ENCODE measurements at places on chromosomes 16 and 17.

DNA sequence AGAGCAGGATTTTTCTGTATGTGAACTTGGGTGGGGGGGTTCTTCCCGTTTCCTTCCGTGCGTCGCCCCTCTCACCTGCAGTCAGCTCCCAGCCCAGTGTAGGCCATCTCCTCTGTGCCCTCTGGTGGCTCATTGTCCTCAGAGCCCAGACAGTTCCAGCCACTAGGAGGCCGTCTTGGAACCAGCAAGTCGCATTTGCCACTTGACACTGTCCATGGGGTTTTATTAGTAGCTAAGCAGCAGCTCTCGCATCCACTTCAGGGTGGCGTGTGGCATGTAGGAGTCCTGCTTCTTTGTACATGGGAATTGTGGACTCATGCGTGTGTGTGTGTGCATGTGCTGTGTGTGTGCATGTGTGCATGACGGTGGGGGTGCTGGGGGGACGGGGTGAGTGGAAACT lies 74.0 kb downstream of the SEC14L1 start:
- H3K27me3 ChIP-seq: no peaks in the 10 kb centered on the region
- no peak overlapping the region for H3K4me3 ChIP-seq
- H3K36me3 ChIP-seq: peaks cover 31% of the 10 kb centered on the region
- H3K4me1 ChIP-seq: peaks cover 9% of the 10 kb centered on the region
- peak; percentile 51 for DNase-seq

GRCh38 chr17:76986365-76986764 lies 118.2 kb downstream of the MGAT5B start:
- H3K36me3 ChIP-seq: no peaks in the 10 kb centered on the region
- H3K27me3 ChIP-seq: no peaks in the 10 kb centered on the region
- peak; percentile 69 for DNase-seq
- no peak overlapping the region for H3K4me3 ChIP-seq
- no peaks in the 10 kb centered on the region for H3K4me1 ChIP-seq
- no peak overlapping the region for H3K27ac ChIP-seq

DNA sequence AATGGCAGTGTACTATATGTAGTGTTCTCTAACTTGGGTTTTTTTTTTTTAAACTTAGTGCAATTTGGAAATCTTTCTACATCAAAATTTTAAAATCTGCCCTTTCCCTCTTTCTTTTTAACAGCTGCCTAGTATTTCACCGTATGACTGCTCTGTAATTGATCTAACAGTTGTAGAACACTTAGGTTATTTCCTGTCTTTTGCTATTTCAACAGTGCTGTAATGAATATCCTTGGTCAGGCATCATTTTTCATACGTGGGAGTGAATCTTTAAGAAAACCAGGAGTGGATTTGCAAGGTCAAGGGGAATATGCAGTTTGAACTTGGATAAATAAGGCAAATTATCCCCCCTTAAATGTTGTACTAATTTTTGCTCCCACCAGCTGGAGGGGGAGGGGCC lies 3.8 kb downstream of the NLRC5 start:
- H3K27me3 ChIP-seq: no peaks in the 10 kb centered on the region
- no peaks in the 10 kb centered on the region for H3K36me3 ChIP-seq
- no peak for DNase-seq
- H3K4me1 ChIP-seq: peaks cover 38% of the 10 kb centered on the region
- H3K27ac ChIP-seq: no peak overlapping the region

GRCh38 chr16:57306676-57307341 lies 22.3 kb upstream of the PLLP start:
- peaks cover 19% of the 10 kb centered on the region for H3K4me1 ChIP-seq
- H3K4me3 ChIP-seq: no peak overlapping the region
- peak; percentile 36 for DNase-seq
- H3K27ac ChIP-seq: peak overlapping the region; percentile 2

- H3K4me1 ChIP-seq: peaks cover 69% of the 10 kb centered on the region
- peak overlapping the region; percentile 76 for H3K27ac ChIP-seq
- H3K4me3 ChIP-seq: no peak overlapping the region
- no peaks in the 10 kb centered on the region for H3K27me3 ChIP-seq
- peak; percentile 81 for DNase-seq
Measured at GRCh38 chr16:19118938-19119431, 5.2 kb downstream of the ITPRIPL2 start.

DNA sequence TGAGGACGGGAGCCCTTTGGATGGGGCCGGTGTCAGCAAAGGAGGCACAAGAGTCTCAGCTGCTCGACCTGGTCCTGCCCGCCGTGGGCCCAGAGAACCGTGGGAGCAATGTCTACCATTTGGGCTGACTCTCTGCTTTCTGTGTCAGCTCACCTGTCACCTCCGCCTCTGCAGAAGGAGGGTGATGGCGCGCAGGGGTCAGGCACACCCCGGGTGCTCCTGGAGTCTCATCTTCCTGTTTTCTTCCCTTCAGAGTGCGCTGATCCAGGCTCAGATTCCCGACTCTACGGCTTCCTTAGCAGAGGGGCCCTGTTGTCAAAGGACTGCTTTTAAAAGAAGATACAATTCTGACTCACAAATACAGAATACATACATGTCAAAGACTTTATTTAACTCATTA lies 167.1 kb downstream of the BANP start:
- no peak for DNase-seq
- H3K4me3 ChIP-seq: no peak overlapping the region
- H3K4me1 ChIP-seq: no peaks in the 10 kb centered on the region
- no peaks in the 10 kb centered on the region for H3K36me3 ChIP-seq
- H3K27ac ChIP-seq: peak overlapping the region; percentile 46

DNA sequence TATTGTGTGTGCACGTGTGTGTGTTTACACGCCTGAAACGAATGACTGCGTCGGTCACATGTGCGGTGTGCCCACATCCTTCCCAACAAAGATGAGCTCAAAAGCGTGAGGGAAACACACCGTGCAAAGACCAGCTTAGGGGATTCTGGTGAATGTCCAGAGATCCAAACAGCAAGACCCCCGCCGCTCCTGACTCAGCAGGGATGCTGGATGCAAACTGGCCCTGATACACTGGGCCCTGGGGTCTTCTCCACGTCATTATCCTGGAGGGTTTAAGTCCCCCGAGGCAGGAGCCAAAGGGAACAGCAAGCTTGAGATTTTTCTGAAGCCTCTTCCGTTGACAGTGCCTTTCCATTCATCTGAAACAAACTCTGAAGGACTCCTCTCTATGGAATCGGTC lies 59.2 kb downstream of the TBC1D16 start:
- peaks cover 16% of the 10 kb centered on the region for H3K4me1 ChIP-seq
- peak; percentile 41 for DNase-seq
- peaks cover 13% of the 10 kb centered on the region for H3K36me3 ChIP-seq
- no peak overlapping the region for H3K4me3 ChIP-seq
- H3K27me3 ChIP-seq: no peaks in the 10 kb centered on the region

DNA sequence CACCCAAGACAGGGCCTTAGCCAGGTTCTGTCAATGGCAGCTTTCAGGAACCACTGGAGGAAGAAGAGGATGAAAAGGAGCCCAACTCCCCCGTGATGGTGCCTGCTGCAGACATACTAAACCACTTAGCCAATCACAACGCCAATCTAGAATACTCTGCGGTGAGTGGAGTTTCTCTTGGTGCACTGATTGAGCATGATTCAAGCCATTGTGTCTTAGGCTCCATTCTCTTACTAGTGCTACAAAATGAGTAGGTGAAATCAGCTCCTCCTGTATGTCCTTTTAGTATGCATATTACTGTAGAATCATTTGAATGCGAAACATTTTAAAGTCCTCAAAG lies 1.4 kb downstream of the SETD6 start:
- H3K4me3 ChIP-seq: no peak overlapping the region
- H3K27me3 ChIP-seq: no peaks in the 10 kb centered on the region
- peaks cover 16% of the 10 kb centered on the region for H3K36me3 ChIP-seq

- H3K27me3 ChIP-seq: peaks cover 78% of the 10 kb centered on the region
- DNase-seq: no peak
- H3K27ac ChIP-seq: no peak overlapping the region
- H3K36me3 ChIP-seq: no peaks in the 10 kb centered on the region
- no peak overlapping the region for H3K4me3 ChIP-seq
Measured at GRCh38 chr17:34615326-34615725, 35.9 kb downstream of the TMEM132E start.

DNA sequence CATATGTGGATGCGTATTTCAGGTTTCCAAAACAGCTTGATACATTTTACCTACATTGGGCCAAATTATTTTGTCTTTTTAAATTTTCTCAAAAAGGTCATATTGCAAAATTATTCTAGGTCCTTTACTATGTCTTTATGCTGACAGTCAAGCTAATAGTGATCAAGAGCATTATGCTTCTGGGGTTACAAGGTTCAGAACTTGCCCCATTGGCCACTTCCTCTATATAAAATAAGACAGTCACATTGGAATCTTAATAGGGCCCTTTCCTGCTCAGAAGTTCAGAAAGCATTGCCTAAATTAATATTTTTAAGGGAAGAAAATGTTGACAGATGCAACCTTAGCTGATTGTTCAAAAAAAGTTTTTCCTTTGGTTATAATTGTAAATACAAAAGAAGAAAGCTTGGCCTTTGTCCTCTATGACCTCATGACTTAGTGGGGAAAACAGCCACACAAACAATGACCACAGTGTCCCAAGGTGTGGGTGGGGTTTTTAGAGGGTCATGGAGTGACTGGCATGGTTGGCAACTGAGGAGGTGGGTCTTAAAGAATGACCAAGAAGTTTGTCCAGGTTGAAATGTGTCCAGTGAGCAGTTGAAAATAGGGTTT lies 11.8 kb upstream of the RAB11FIP4 start:
- H3K27me3 ChIP-seq: no peaks in the 10 kb centered on the region

GRCh38 chr17:68036304-68037147 lies 991 bp downstream of the KPNA2 start:
- DNase-seq: no peak
- H3K36me3 ChIP-seq: peaks cover 40% of the 10 kb centered on the region
- H3K4me1 ChIP-seq: peaks cover 17% of the 10 kb centered on the region
- peak overlapping the region; percentile 76 for H3K27ac ChIP-seq

GRCh38 chr17:64128787-64129514 lies 993 bp downstream of the ERN1 start:
- peak; percentile 74 for DNase-seq
- H3K27me3 ChIP-seq: no peaks in the 10 kb centered on the region
- peak overlapping the region; percentile 99 for H3K27ac ChIP-seq
- H3K36me3 ChIP-seq: no peaks in the 10 kb centered on the region
- H3K4me3 ChIP-seq: peak overlapping the region; percentile 52
- no peaks in the 10 kb centered on the region for H3K4me1 ChIP-seq

DNA sequence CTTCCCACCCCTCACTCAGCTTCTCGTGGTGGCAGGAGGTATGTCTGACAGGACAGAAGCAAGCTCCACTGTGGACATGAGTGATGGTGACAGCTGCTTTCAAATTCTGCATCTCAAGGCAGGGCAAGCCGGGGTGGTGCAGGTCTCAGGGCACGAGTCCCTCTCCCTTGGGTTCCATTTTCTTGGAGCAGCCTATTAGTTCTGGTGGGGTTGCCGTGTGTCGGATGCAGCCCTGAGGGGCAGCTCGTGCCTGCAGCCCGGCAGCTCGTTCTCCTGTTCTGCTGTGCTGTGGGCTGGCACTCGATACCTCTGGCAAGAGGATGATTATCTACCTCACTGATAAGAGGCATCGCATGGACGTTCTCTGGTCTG lies 16.5 kb upstream of the CLEC18C start:
- no peaks in the 10 kb centered on the region for H3K4me1 ChIP-seq
- no peak overlapping the region for H3K27ac ChIP-seq
- H3K27me3 ChIP-seq: no peaks in the 10 kb centered on the region
- no peak overlapping the region for H3K4me3 ChIP-seq

DNA sequence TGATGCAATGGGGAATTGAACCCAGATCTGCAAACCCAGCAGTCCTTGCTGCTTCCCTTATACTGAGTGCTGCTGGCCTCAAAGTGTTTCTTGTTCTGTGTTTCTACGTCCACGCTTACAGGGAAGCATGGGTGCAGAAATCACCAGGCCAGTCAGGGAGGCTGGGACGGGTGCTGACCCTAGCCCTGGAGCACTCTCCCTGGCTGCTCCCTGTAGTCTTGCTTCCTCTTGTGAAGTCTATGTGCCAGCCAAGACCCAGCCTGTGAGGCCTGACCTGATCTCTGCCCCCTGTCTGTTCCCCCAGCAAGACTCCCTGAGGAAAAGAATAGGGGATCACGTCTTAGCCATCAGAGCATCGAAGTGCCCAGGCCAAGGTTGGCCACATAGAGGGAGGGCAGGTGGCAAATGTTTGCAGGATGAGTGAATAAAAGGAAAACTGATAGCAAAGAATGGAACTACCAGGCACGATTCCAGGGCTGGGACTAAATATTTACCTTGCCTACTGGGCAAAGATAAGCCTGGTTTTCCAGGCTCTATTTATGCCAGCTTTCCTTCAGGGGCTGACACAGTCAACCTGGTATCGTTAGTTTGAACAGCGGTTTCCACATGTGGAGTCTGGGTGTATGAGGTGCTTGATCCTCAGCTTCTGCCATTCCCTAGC lies 41.2 kb upstream of the RHOT1 start:
- H3K4me1 ChIP-seq: no peaks in the 10 kb centered on the region
- no peaks in the 10 kb centered on the region for H3K27me3 ChIP-seq
- H3K36me3 ChIP-seq: no peaks in the 10 kb centered on the region
- H3K4me3 ChIP-seq: no peak overlapping the region

GRCh38 chr16:10045291-10045775 lies 136.9 kb downstream of the GRIN2A start:
- no peak overlapping the region for H3K4me3 ChIP-seq
- no peak overlapping the region for H3K27ac ChIP-seq
- DNase-seq: no peak
- H3K4me1 ChIP-seq: no peaks in the 10 kb centered on the region

GRCh38 chr17:74773871-74774286 lies 2.3 kb downstream of the NAT9 start:
- no peak overlapping the region for H3K4me3 ChIP-seq
- no peak for DNase-seq
- peaks cover 32% of the 10 kb centered on the region for H3K36me3 ChIP-seq
- no peaks in the 10 kb centered on the region for H3K27me3 ChIP-seq

- H3K4me1 ChIP-seq: no peaks in the 10 kb centered on the region
- peaks cover 6% of the 10 kb centered on the region for H3K36me3 ChIP-seq
- DNase-seq: no peak
- no peak overlapping the region for H3K4me3 ChIP-seq
- no peak overlapping the region for H3K27ac ChIP-seq
Measured at GRCh38 chr16:27644165-27644564, 94.2 kb downstream of the KATNIP start.

- H3K27me3 ChIP-seq: no peaks in the 10 kb centered on the region
- H3K27ac ChIP-seq: peak overlapping the region; percentile 68
- H3K4me1 ChIP-seq: peaks cover 16% of the 10 kb centered on the region
Measured at GRCh38 chr17:3738562-3739295, 15.0 kb downstream of the HASPIN start.

- H3K4me1 ChIP-seq: peaks cover 20% of the 10 kb centered on the region
- H3K4me3 ChIP-seq: no peak overlapping the region
- no peaks in the 10 kb centered on the region for H3K27me3 ChIP-seq
Measured at GRCh38 chr16:85491798-85492294, 121.3 kb upstream of the GSE1 start.

- peaks cover 49% of the 10 kb centered on the region for H3K4me1 ChIP-seq
- H3K36me3 ChIP-seq: peaks cover 32% of the 10 kb centered on the region
- no peak overlapping the region for H3K4me3 ChIP-seq
Measured at GRCh38 chr17:4204710-4205173, 59.0 kb downstream of the ANKFY1 start.

GRCh38 chr16:53882310-53882709 lies 178.4 kb downstream of the FTO start:
- H3K4me1 ChIP-seq: no peaks in the 10 kb centered on the region
- no peak overlapping the region for H3K4me3 ChIP-seq
- H3K27ac ChIP-seq: no peak overlapping the region
- H3K27me3 ChIP-seq: no peaks in the 10 kb centered on the region
- no peak for DNase-seq

GRCh38 chr17:41739661-41740352 lies 5.4 kb upstream of the HAP1 start:
- H3K36me3 ChIP-seq: no peaks in the 10 kb centered on the region
- H3K4me3 ChIP-seq: no peak overlapping the region
- peaks cover 31% of the 10 kb centered on the region for H3K27me3 ChIP-seq
- H3K27ac ChIP-seq: no peak overlapping the region

- H3K4me1 ChIP-seq: no peaks in the 10 kb centered on the region
- no peaks in the 10 kb centered on the region for H3K36me3 ChIP-seq
- DNase-seq: no peak
- no peaks in the 10 kb centered on the region for H3K27me3 ChIP-seq
- H3K27ac ChIP-seq: no peak overlapping the region
Measured at GRCh38 chr16:59319871-59320270, 585.8 kb upstream of the GOT2 start.
